Fibroblast of skin of right biceps (primary cell): ENCODE measurements at places on chromosomes 4 and X.

- DNase-seq = no peak
These were observed 146.4 kb downstream of the EDA start for GRCh38 chrX:69762340-69762739.

DNA sequence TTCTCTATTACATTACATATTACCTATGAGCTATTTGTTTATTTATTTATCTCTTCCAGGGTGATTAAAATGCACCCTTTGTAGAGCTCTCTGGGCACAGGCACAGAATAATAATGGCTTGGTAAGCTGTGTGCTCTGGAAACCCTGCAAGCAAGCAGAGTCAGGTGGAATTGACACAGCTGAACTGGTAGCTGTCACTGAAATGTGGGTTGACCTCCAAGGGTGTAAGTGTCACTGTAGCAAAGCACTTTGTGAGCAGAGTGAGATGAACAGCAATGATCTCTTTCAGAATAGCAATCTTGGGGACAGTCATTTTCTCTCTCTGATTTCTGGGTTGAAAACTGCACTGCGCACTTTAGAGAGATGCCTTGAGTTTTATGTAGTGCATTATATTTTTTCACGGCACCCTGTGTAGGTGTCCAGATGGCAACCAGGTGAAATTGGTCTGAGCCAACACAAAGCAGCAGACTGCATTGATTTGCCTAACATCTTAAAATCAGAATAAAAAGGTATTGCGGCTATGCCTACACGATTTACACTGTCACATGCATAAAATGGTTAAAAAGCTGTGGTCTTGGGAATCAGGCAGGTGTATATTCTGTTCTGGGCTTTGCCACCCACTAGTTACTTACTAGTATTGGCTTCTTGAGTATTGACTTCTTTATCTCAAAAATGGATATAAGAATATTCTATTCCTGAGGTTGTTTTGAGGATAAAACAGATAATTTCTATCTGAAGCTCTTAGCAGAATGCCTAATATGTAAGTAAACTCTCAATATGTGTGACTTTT lies 450.3 kb downstream of the RAPGEF2 start:
- no peak for DNase-seq

DNA sequence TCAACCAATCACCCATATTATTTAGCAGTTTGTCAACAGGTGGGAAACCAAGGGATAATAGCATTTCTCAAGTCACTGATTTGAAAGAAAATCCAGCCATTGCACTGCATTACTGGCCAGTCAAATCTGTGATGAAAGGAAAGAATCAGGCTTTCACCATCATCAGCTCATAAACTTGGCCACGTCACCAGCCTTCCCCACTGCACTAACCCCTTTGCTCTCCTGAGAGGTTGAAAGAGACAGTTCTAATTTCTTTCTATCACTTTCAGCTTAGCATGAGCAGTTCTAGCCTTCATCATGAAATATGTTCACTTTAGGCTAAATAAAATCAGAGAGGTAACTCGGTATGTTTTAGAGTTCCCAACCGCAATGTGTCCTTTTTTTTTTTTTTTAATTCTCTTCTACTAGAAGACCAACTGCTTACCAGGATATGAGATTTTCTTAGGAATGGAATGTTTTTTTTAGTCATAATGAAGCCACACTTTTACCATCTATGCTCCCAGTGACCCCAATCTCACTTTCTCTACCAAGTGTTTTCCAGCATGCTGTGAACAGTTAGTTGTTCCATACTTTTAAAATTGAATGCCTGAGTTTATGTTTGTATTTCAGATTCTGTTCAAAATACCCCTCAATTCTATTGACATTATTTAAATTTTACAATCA lies 55.7 kb upstream of the SLC7A11 start:
- peak; percentile 21 for DNase-seq

GRCh38 chr4:47222276-47222675 lies 190.9 kb downstream of the GABRB1 start:
- DNase-seq = peak; percentile 26

- no peak for DNase-seq
These were observed 53.5 kb downstream of the TBC1D14 start for GRCh38 chr4:6963139-6963611.

- no peak for DNase-seq
These were observed 132.6 kb downstream of the SCFD2 start for GRCh38 chr4:53233114-53233795.
